ENCODE measurements at places on chromosomes 11 and 22.
A peak's percentile ranks its signal among the peaks of the same experiment; 100 is the strongest.

- no peak for DNase-seq
Measured at GRCh38 chr22:37420686-37421467, 6.4 kb downstream of the ELFN2 start.

- no peak for DNase-seq
Measured at GRCh38 chr22:26570864-26571525, 18.9 kb downstream of the TPST2 start.

DNA sequence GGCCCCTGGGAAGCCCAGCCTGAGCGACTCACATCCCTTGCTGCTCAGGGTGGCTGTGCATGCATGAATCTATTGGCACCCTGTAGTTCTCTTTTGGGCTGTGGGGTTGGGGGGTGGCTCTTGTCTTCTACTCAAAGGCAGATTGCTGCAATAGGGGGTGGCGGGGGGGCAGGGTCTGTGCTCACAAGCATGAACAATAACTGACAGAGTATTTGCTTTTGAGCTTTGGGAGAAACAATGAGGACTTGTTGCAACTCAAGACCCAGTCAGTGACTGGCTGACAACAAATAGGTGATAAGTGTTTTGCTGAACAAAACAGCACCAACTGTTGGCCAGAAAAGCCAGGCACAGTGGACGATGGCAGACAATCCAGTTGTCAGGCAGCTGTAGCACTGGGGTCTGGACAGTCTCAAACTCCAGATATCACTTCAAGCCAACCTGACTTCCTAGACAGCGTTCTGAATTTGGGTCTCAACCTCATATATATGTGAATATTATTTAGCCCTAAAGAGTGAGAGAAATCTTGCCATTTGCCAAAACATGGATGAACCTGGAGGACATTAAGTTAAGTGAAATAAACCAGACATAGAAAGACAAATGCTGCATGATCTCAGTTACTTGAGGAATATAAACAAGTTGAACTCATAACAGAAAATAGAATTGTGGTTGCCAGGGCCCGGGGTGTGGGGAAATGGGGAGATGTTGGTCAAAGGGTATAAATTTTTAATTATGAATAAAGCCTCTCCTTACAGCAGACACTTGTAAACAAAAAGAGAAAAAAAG is 61.7 kb downstream of the ME3 start:
- no peak for DNase-seq

GRCh38 chr11:69374110-69374945 is 80.4 kb downstream of the MYEOV start:
- no peak for DNase-seq

DNA sequence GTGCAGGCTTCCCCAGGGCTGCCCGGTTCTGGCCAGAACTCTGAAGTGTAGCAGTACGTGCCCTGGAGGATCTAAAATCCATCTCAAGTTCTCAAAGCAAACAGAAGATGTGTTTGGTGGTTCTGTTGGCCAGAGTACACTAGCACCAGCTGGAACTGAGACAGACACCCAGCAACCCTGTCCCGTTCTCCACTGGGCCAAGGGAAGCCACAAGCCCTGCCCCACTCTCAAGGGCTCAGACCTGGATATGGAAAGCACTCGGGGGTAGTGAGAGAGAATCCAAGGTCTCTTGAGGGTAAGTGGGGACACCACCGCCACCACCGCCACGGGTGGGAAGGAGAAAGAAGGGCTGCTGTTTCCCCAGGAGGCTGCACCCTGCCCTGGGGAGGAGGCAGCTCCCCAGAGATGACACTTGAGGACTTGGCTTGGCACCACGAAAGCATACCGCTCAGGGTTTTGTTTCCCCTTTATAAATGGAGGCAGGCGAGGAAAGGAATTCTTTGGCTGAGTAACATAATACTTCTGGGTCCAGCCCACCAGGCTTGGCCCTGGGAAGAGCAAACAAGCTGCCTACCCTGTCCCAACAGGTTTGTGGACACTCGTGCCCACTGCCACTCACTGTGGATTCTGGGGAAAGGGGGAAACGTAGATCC is 56.1 kb upstream of the POU2AF1 start:
- DNase-seq = no peak

DNA sequence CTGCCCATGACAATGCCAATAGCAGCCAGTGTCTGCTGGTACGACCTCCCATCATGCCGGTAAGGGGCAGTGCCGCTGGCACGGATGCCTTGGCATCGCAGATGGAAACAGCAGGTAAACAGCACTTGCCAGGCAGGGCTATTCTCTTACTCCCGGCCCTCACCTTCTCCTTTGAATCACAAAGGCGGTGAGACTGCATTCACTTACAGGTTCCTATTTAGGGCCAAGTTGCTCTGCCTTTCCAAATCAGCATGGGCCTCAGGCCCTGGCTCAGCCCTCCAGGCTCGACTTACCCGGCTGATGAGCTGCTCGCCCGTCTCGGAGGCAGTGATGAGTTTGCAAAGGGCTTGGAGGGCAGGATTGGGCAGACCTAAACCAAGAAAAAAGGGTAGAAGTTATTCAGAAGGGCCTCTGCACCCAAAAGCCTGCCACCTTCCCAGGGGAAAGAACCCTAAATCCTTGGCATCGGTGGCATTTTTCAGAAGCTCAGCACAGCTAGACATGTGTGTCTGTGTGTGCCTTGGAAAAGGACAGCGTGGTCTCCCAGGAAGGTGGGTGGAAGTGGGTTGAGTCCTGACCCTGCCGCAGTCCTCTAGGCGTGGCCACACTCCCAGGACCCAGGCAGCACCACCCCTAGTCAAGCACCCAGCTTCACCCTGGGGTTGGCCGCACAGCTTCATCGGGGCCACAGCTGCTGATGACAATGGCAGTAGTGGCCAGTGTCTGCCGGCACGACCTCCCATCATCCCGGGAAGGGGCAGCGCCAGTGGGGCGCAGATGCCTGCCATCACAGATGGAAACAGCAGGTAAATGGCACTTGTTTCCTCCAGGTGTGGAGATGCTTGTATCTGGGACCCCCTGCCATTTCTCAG is 73.5 kb upstream of the PITPNB start:
- no peak for DNase-seq

GRCh38 chr22:43317239-43317638 is 25.9 kb downstream of the SCUBE1 start:
- DNase-seq = no peak

DNA sequence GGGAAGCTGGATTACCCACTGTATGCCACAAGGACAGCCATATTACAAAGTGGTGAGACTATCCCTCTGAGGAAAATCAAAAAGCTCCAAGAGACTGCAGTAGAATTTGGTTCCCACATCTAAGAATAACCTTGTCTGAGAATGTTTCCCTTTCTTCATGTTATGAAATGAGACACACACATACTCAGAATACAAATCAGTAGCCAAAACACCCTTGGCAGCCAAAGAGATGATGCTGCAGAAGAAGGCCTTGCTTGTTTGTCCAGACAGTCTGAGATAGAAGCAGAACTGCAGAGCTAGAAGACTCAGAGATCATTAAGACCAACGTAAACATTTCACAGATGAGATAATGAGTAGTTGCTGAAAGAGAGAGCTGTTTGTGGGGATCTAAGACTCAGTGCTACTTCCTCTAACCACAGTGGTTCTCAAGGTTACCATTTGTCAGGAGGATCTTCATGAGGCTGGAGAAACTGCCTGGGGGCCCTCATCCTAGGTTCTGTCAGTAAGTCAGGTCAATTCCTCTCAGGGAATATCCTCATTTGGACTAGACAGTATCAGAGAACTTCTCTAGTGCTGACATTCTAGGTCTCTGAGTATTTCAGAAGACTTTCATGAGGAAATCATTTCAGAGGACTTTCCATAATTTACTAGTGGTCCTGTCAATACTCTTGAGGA is 38.9 kb downstream of the RELT start:
- DNase-seq = peak; percentile 18

DNA sequence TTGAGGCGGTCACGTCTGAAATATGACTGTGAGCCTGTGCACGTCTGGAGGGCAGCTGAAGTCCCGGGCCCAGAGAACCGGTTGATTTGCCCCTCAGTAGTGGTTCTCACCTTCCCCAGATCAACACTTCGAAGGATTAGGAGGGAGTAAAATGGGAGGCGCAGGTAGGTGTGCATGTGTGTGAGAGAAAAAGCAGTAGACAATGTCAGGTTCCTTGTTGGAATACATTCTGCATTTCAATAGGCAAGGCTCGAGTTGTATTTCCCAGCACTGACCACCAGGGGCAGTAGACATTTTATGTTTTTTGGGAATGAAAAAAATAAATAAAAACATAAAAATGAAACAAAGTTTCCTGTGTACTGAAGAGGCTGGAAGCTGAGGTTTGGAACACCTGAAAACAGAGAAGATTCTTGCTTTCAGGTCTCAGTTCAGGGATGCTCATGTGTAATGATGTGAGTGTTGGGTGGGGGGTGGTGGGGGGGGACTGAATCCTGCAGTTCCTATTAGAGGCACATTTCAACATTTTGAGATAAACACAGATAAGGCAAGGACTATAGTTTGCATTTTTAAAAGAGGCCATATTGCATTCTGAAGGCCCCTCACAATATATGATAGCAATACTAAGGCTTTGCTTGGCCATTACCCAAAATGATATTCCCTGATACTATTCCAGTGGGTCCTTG is 333.9 kb downstream of the CADM1 start:
- DNase-seq = peak; percentile 3

- no peak for DNase-seq
Measured at GRCh38 chr11:103648054-103648453, 388.4 kb upstream of the DDI1 start.

DNA sequence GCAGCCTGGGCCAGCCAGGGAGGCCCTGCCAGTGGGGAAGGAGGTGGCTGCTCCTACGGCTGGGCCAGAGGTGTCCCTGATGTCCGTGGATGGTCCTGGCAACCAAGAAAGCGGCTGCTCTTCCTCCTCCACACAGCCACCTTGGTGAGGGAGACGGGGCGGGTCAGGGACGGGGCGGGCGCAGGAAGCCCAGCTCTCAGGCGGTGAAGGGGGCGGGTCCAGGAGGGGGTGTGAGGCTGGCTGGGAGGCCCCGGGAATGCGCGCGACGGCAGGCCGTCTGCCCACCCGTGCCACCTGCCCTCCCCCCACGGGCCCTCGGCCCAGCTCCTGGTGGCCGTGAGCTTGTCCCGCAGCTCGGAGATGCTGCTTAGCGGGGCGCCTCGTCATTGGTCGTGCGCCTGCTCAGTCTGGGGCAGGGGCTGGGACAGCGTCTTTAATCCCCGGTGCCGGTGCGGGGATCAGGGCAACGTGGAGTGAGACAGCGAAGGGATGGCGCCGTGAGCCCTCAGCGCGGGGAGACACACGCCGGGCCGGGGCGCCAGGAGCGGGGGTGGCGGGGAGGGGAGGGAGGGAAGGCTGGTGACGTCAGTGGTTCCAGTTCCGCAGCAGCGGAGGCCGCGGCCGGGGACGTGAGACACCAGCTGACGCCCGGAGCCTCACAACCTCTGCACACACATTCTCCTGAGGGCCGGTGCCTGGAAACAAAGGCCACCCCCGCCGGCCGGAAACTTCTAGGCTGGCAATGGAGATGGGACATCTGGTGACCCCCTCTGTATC is 6.7 kb upstream of the BRSK2 start:
- DNase-seq = peak; percentile 17

GRCh38 chr11:134331354-134332188 is at the start of gene GLB1L2:
TSS of gene GLB1L2 (plus strand) at chr11:134331988. CDS start at chr11:134332062, 74 bp downstream.
- DNase-seq = no peak

- DNase-seq = no peak
Measured at GRCh38 chr22:49933236-49934159, 15.1 kb downstream of the CRELD2 start.

- DNase-seq = no peak
Measured at GRCh38 chr22:35642305-35642741, 5.9 kb upstream of the APOL6 start.

DNA sequence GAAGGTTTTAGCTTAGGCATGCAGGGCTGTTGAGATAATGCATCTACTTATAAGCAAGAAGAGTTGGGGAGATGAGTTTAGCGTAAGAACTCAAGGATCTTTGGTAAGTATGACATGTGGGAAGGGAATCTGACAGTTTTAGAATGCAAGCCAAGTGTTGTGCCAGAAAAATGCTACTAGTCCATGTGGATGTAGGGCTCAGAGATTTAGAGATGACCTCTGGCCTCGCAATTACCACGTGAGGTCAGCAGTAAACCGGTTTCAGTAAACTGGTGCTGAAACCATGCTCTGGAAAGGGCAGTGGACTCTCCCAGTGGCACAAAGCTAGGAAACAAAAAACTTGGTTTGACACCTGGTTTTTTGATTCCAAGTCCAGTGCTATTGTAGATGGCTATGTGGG is 18.9 kb downstream of the MRPL16 start:
- DNase-seq = no peak

DNA sequence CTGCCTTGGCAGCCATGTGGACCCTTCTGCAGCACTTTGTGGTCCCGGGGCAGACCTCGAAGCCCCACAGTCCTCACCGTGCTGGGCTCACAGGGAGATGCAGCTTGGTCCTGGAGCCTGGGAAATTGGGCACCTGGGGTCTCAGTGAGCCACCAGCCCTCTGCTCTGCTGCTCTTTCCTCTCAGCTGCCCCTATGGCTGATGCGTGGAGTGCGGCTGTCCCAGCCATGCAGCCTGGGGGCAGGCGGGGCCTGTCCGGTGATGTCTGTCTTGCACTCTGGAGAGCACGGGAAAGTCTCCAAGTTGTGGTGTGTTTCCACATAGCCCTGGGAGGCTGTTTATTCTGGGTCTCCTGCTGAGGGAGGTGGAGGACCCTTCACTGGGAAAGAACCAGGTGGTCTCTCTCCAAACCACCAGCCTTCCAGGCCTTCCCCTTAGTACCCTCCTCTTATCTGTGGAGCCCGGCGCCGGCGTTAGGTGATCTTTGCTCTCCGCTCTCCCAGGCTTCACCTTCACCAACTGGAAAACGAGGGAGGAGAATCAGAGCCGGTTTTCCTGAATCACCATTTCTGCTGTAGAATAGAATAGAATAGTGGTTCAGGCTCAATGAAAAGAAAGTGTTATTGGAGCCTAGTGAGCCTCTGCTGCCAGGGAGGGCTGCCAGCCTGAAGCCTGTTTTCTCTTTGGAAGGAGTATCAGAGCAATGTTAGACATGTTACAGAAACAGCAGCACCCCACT is 41.2 kb upstream of the GRAMD4 start:
- DNase-seq = no peak

GRCh38 chr22:30289980-30290313 is 642 bp upstream of the CASTOR1 start:
- DNase-seq = no peak

GRCh38 chr11:103681855-103682254 is 354.6 kb upstream of the DDI1 start:
- DNase-seq = no peak

DNA sequence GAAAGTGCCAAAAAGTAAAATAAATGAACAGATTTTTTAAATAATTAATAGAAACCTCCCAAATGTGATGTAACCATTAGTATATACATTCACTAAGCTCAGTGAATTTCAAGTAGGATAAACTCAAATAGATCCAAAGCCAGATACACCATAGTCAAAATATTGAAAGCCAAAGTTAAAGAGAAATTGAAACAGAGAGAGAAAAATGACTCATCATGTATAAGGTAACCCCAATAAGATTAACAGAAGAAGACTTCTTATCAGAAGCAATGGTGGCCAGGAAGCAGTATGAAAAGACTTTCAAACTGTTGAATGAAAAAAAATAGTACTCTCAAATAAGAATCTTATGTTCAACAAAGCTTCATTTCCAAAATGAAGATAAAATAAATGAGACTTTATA is 70.5 kb downstream of the LUZP2 start:
- DNase-seq = no peak

- no peak for DNase-seq
Measured at GRCh38 chr11:130003717-130004001, 1.0 kb upstream of the PRDM10 start.
